ENCODE measurements at places on chromosomes 7 and 10.

DNA sequence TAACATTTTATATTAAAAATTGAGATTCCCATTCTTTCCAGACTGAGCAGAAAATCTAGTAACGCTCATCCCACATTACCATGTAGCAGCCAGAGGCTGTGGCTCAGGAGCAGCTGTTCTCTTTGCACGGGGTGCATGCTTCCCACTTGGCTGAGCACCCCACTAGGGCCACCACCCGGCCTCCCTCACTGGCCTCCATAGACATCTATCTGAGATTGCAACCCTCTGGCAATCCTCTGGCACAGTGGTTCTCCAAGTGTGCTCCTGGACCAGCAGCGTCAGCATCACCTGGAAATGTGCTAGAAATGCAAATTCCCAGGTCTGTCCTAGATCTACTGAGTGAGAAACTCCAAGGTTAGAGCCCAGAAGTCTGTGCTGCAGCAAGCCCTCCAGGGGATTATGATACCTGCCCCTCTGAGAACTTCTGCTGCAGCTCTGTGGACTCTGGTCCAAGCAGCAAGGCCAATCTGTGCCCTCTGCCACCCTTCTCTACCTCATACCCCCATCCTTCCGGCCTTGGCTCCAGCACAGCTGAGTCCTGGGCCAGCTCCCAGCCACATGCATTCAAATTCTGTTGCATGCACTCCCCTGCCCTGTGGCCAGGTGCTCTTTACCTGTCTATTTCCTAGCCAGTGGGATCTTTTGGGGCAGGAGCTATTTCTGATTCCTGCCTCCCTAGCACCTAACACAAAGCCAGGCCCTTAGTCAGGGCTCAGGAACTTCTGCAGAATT, 301.5 kb downstream of the GRID1 start:
- H3K4me1 ChIP-seq, result no peaks in the 10 kb centered on the region
- H3K27ac ChIP-seq, result no peak overlapping the region
- peak; percentile 44 for DNase-seq
- H3K36me3 ChIP-seq, result no peaks in the 10 kb centered on the region
- H3K27me3 ChIP-seq, result no peaks in the 10 kb centered on the region

DNA sequence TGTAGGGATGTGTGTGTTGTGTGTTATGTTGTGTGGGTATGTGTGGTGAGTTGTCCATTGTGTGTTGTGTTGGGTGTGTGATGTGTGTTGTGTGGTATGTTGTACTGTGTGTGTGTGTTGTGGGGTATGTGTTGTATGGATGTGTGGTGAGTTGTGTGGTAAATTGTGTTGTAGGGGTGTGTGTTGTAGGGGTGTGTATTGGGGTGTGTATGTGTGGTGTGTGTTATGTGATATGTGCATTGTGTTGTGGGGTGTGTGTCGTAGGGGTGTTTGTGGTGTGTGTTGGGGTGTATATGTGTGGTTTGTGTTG, 97.8 kb upstream of the PODXL start:
- DNase-seq, result no peak
- H3K27me3 ChIP-seq, result no peaks in the 10 kb centered on the region
- no peak overlapping the region for H3K4me3 ChIP-seq
- H3K4me1 ChIP-seq, result no peaks in the 10 kb centered on the region
- no peaks in the 10 kb centered on the region for H3K36me3 ChIP-seq

GRCh38 chr10:48231699-48232315, 42.7 kb downstream of the FRMPD2 start:
- no peaks in the 10 kb centered on the region for H3K4me1 ChIP-seq
- H3K27ac ChIP-seq, result no peak overlapping the region
- no peak overlapping the region for H3K4me3 ChIP-seq
- H3K36me3 ChIP-seq, result no peaks in the 10 kb centered on the region

- no peaks in the 10 kb centered on the region for H3K27me3 ChIP-seq
- no peak overlapping the region for H3K4me3 ChIP-seq
- H3K27ac ChIP-seq, result peak overlapping the region; percentile 50
Observed at GRCh38 chr10:86698207-86698940, 30.1 kb downstream of the LDB3 start.

All from ascending aorta (tissue), 2 donors.